Panc1 (cell line): ENCODE measurements at places on chromosomes 16 and 17. TPM values are rescaled to one million over a fixed set of nuclear protein-coding genes. Genes with fewer than 3 reads are reported as not detected.
A peak's percentile ranks its signal among the peaks of the same experiment; 100 is the strongest.

TMC5 gene
- total RNA-seq: 1.4 TPM

CDH13 gene
- total RNA-seq: not detected

SHISA6 gene
- not detected for total RNA-seq

WNT3 gene
- 3.4 TPM for total RNA-seq

PYY gene
- not detected for total RNA-seq

TMEM114 gene
- total RNA-seq: not detected

DNA sequence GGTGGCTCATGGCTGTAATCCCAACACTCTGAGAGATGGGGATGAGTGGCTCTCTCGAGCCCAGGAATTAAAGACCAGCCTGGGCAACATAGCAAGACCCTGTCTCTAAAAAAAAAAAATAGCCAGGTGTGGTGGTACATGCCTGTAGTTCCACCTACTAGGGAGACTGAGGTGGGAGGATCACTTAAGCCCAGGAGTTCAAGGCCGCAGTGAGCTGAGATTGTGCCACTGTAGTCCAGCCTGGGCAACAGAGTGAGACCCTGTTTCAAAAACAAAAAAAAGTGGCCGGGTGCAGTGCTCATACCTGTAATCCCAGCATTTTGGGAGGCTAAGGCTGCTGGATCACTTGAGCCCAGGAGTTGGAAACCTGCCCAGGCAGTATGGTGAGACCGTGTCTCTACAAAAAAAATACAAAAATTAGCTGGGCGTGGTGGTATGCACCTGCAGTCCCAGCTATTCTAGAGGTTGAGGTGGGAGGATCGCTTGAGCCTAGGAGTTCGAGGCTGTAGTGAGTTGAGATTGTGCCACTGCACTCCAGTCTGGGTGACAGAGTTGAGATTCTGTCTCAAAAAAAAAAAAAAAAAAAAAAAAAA, 3.0 kb downstream of the C16orf54 start:
- H3K27me3 ChIP-seq: no peaks in the 10 kb centered on the region
- no peaks in the 10 kb centered on the region for H3K36me3 ChIP-seq
- no peak overlapping the region for H3K4me3 ChIP-seq
- no peaks in the 10 kb centered on the region for H3K4me1 ChIP-seq
- no peak overlapping the region for H3K27ac ChIP-seq

DNA sequence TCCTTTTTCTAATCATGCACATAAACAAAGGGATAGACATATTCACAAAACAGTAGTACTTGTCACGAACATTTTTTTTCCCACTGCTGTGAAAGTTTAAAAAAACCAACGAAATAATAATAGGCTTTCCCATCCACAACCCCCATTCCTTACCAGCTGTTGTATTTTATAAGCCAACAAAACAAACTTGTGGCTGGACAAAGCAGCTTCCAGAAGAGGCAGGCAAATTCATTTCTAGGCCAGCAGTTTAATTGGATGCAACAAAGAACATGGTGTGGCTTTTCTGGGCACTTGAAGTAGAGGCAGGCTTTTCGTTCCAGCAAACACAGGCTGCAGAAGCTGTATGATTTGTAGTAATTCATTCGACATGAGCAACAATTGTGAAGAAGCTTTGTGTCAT, 56.0 kb upstream of the FAM20A start:
- no peak for DNase-seq
- no peak overlapping the region for H3K4me3 ChIP-seq

DNA sequence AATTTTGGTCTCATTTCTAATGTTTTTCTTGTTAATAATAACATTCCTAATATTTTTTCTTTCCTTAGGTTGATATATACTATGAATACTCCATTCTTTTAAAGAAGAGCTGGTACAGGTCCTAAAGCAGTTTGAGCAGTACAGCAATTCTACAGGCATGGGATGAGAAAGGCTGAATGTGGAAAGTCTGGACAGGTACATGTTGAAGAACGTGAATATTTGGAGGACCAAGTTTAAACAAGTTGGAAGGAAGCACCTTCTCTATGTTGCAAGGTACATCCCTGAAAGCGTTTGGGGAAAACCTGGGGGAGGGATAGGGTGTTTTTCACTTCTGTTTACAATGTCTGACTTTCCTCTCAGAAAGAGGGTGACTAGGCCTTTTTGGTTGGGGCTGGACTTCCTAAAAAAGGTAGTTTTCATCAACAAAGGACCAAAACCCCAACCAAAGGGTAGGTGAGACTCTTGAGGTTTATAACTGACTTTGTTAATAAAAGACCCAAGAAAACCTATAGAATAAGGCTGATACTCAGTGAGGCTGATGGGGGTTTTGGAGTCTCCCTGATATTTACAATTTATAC, 95.9 kb upstream of the AXIN2 start:
- DNase-seq: no peak
- no peak overlapping the region for H3K4me3 ChIP-seq
- H3K4me1 ChIP-seq: no peaks in the 10 kb centered on the region
- H3K27me3 ChIP-seq: no peaks in the 10 kb centered on the region

GRCh38 chr17:8277317-8277716, 11.2 kb upstream of the RANGRF start:
- H3K36me3 ChIP-seq: no peaks in the 10 kb centered on the region
- H3K27ac ChIP-seq: no peak overlapping the region
- no peak overlapping the region for H3K4me3 ChIP-seq
- no peaks in the 10 kb centered on the region for H3K4me1 ChIP-seq
- no peak for DNase-seq

DNA sequence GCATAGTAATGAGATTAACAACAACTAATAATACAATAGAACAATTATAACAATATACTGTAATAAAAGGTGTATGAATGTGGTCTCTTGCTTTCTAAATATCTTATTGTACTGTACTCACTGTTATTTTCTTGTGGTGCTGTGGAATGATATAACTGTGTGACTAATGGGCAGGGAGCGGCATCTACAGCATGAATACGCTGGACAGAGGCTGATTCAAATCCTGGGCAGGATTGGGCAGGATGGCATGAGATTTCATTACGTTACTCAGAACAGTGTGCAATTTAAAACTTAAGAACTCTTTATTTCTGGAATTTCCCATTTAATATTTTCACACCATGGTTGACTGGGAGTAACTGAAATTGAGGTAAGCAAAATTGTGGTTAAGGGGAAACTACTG, 1239.8 kb upstream of the GOT2 start:
- no peaks in the 10 kb centered on the region for H3K4me1 ChIP-seq
- DNase-seq: no peak
- no peak overlapping the region for H3K4me3 ChIP-seq
- no peak overlapping the region for H3K27ac ChIP-seq
- no peaks in the 10 kb centered on the region for H3K27me3 ChIP-seq

GRCh38 chr17:27384261-27384701, 72.0 kb upstream of the KSR1 start:
- no peak overlapping the region for H3K4me3 ChIP-seq
- peak; percentile 80 for DNase-seq
- no peaks in the 10 kb centered on the region for H3K27me3 ChIP-seq
- H3K36me3 ChIP-seq: no peaks in the 10 kb centered on the region
- H3K27ac ChIP-seq: peak overlapping the region; percentile 45
- H3K4me1 ChIP-seq: peaks cover 24% of the 10 kb centered on the region

DNA sequence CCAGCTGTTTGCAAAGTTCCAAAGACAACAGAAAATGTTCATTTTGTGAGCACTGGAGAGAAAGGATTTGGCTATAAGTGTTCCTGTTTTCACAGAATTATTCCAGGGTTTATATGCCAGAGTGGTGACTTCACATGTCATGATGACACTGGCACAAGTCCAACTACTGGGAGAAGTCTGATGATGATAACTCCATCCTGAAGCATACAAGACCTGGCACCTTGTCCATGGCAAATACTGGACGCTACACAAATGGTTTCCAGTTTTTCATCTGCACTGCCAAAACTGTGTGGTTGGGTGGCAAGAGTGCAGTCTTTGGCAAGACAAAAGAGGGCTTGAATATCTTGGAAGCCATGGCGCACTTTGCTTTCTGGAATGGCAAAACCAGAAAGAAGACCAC, 385.0 kb downstream of the CDH11 start:
- H3K27me3 ChIP-seq: no peaks in the 10 kb centered on the region
- H3K36me3 ChIP-seq: no peaks in the 10 kb centered on the region
- no peak for DNase-seq

- no peaks in the 10 kb centered on the region for H3K4me1 ChIP-seq
- H3K4me3 ChIP-seq: no peak overlapping the region
- H3K36me3 ChIP-seq: no peaks in the 10 kb centered on the region
- no peak overlapping the region for H3K27ac ChIP-seq
- peak; percentile 7 for DNase-seq
Measured at GRCh38 chr17:79707931-79708891, 22.5 kb upstream of the ENPP7 start.

- H3K4me1 ChIP-seq: no peaks in the 10 kb centered on the region
- H3K4me3 ChIP-seq: no peak overlapping the region
- no peak overlapping the region for H3K27ac ChIP-seq
Measured at GRCh38 chr16:11231367-11231970, 24.5 kb downstream of the SOCS1 start.

DNA sequence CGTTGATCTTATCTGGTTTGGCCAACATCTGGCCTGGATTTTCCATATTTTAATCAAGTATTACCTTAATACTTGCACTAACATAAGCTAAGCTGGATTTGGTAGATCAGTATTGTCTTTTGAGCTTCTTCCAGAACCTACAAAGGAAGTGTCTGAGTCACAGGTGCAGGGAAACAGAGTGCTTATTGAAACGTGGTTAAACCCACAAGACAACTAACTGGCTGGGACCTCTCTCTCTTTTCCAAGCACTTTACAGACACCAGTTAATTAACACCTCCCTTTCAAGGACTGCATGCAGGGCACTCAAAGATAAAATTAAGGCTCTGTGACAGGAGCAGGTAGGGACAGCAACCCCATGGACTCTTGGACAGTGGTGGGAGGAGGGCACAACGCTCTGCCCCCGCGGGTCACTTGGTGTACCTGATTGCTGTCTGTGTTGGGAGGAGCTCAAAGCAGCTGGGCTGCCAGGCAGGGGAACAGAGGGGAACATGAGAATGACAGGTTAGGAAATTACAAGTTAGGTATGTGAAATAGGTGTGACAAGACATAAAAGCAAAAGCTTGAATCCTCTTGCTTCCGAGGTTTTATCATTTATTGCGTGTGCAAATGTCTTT, 133.7 kb upstream of the MON1B start:
- H3K27me3 ChIP-seq: no peaks in the 10 kb centered on the region
- no peak for DNase-seq
- no peaks in the 10 kb centered on the region for H3K4me1 ChIP-seq

DNA sequence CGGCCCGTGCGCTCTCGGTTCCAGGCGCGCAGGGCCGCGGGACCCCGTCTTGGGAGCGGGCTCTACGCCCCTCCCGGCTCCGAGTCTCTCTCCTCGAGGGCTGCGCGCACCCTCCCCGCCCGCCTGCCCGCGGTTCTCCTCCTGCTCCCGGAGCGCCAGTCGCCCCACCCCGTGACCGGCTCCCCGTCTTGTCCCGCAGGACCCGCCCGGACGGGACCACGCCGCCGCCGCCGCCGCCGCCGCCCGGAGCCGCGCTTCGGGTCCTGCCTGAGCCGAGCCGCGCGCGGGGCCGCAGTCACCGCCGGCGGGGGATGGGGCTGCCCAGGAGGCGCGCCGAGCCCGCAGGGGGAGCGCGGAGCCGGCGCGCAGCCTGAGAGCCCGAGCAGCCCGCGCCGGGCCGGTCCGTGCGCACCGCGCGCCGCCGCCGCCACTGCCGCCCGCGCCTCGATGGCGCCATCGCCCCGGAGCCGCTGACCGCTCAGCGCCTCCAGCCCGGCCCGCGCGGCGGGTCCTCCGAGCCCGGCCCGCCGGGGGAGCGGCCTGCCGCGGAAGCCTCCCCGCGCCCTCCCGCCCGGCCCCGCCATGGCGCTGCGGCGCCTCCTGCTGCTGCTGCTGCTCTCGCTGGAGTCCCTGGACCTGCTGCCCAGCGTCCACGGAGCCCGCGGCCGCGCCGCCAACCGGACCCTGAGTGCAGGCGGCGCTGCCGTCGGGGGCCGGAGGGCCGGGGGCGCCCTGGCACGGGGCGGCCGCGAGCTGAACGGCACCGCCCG, at the start of gene SHISA6:
SHISA6 (plus strand) TSS at position 373 of the 770 bp plus-strand sequence.
- H3K27me3 ChIP-seq: no peaks in the 10 kb centered on the region
- no peaks in the 10 kb centered on the region for H3K36me3 ChIP-seq
- no peak within 1 kb of the TSS for H3K4me3 ChIP-seq
- H3K27ac ChIP-seq: no peak within 1 kb of the TSS

- H3K4me1 ChIP-seq: peaks cover 5% of the 10 kb centered on the region; the same call in 1 of the 2 replicates
- no peak overlapping the region for H3K4me3 ChIP-seq
- no peaks in the 10 kb centered on the region for H3K27me3 ChIP-seq
- no peak overlapping the region for H3K27ac ChIP-seq
- no peaks in the 10 kb centered on the region for H3K36me3 ChIP-seq
Measured at GRCh38 chr17:39674702-39675389, 6.6 kb downstream of the PNMT start.

DNA sequence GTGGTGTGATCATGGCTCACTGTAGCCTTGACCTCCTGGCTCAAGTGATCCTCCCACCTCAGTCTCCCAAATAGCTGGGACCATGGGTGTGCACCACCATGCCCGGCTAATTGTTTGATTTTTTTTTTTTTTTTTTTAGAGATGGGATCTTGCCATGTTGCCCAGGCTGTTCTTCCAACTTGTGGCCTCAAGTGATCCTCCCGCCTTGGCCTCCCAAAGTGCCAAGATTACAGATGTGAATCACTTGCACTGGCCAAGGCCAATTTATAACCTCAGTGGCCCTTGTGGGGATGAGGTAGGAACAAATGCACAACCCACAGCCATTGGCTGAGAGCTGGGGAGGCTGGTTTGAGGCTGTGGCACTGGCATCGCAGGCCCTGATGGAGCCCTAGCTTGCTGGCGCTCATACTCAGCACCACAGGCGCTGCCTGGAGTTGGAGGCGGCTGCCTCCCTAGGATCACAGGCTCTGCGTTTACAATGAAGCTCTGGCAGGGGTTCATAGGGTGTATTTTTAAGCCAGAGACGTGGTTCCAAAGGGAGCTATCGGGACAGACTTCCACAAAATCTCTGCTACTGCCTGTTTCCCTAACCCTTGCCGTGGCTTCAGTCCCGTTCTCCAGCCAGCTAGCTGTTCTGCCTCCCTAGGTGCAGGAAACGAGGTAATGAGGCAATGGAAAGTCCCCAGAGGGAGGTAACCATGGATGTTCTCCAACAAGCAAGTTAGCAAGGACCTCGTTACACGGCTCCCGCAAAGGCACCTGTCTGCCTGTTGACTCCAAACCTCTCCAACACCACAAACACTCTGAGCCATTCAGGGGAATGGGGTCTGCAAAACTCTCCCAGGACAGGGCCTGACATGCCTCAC, 2.9 kb downstream of the ABCA3 start:
- peak overlapping the region; percentile 44 for H3K27ac ChIP-seq
- H3K27me3 ChIP-seq: no peaks in the 10 kb centered on the region
- H3K36me3 ChIP-seq: no peaks in the 10 kb centered on the region
- DNase-seq: no peak

GRCh38 chr16:875182-876040, 74.9 kb upstream of the GNG13 start:
- no peak overlapping the region for H3K27ac ChIP-seq
- no peaks in the 10 kb centered on the region for H3K4me1 ChIP-seq
- H3K36me3 ChIP-seq: no peaks in the 10 kb centered on the region
- H3K27me3 ChIP-seq: no peaks in the 10 kb centered on the region
- H3K4me3 ChIP-seq: no peak overlapping the region
- DNase-seq: no peak

- peaks cover 43% of the 10 kb centered on the region for H3K4me1 ChIP-seq
- H3K4me3 ChIP-seq: no peak overlapping the region
- no peak for DNase-seq
- H3K36me3 ChIP-seq: no peaks in the 10 kb centered on the region
Measured at GRCh38 chr16:386641-387156, 4.9 kb upstream of the PGAP6 start.

- 0 out of 2 replicates have a peak, but pooled peaks cover 4% of the 10 kb centered on the region for H3K4me1 ChIP-seq
- H3K27me3 ChIP-seq: no peaks in the 10 kb centered on the region
- H3K27ac ChIP-seq: no peak overlapping the region
- no peak overlapping the region for H3K4me3 ChIP-seq
- H3K36me3 ChIP-seq: no peaks in the 10 kb centered on the region
Measured at GRCh38 chr16:12098429-12099310, 122.1 kb downstream of the SNX29 start.
